ENCODE measurements at places on chromosomes 5 and 9. TPM values are rescaled to one million over a fixed set of nuclear protein-coding genes. Genes with fewer than 3 reads are reported as not detected.

DNA sequence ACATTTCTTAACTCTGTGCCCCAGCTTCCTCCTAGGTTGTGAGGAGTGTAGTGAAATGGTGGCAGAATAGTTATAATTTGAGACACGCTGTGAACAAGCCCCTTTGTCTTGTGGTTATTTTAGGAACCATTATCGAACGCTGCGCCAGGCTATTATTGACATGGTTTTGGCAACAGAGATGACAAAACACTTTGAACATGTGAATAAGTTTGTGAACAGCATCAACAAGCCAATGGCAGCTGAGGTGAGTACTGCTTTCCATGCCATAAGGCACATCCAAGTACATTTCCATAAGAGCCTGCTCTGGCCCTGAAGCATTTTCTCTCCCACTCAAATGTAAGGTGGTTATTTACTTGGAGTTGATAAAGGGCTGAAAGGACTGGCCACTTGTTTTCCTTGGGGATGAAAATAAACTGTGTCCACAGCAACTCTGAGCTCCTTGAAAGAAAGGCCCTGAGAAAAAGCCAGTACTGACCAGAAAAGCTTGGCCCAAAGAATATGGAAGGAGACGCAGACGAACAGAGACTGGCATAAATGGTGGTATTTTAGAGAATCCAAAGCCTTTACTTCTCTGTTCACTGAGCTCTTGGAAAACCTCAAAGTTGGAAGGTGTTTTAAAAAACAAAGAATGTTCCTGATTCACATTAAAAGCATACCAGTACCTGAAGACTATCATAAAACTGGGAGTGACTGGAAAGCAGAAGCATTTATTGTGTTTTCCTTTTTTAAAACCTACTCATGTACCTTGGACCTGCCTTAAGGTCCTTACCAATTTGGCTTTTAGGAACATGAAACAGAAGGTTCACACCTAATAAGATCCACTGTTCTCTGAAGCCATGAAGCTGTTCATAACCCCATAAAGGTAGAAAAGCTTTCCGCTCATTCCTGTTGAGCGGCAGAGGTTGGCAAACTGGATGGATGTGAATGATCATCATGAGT lies 72.2 kb downstream of the WDR41 start:
- no peak for DNase-seq

DNA sequence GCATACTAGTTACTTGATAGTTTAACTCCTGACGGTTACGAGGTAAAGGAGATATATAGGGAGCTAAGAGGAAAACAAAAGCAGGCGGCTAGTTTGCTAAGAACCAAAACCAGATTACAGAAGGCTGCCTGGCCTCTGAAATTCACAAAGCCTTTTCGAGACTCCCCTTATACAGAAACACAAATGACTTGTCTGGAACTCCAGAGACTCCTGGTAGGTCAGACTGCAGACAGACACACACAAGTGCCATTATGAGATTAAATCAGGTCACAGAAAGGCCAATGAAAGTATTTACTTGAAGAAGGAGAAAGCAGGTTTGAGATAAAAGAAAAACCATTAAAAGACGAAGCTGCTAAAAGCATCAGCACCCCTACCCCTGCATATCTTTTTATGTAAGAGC lies 142.5 kb upstream of the LRRTM2 start:
- DNase-seq: no peak

Gene NR2F1
- total RNA-seq: 14.0 TPM

Gene SAXO1
- not detected for total RNA-seq

- peak; percentile 10 for DNase-seq
Observed at GRCh38 chr9:121107029-121107428, 32.3 kb downstream of the CNTRL start.

- no peak for DNase-seq
Observed at GRCh38 chr5:125049721-125050702, 303.6 kb upstream of the ZNF608 start.

GRCh38 chr5:61765471-61765870 lies 433.4 kb downstream of the ZSWIM6 start:
- no peak for DNase-seq

GRCh38 chr9:70455993-70456704 lies 41.7 kb upstream of the KLF9 start:
- DNase-seq: no peak

Data from HepG2 (cell line).